ENCODE measurements at places on chromosomes 3 and 15.

GRCh38 chr3:43213631-43214030 is 72.7 kb upstream of the SNRK start:
- no peak for DNase-seq

DNA sequence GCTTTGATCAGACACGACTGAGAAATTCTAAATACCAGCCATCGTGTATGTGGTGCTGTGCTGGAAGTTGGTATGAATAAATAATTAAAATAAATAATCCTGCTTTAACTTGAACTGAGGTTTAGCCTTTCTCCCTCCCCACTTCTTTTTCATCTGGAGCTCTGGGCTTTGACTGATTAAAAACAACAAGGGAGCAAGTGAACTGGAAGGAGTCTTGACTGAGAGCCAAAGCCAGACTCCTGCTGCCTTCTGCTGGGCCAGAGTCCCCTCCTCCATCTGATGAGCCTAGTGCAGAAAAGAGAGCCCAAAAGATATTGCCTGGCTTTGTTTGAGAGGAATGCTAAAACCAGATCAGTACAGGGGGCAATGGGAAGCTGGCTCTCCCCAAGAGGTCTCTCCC is 96.0 kb downstream of the CCNL1 start:
- no peak for DNase-seq

DNA sequence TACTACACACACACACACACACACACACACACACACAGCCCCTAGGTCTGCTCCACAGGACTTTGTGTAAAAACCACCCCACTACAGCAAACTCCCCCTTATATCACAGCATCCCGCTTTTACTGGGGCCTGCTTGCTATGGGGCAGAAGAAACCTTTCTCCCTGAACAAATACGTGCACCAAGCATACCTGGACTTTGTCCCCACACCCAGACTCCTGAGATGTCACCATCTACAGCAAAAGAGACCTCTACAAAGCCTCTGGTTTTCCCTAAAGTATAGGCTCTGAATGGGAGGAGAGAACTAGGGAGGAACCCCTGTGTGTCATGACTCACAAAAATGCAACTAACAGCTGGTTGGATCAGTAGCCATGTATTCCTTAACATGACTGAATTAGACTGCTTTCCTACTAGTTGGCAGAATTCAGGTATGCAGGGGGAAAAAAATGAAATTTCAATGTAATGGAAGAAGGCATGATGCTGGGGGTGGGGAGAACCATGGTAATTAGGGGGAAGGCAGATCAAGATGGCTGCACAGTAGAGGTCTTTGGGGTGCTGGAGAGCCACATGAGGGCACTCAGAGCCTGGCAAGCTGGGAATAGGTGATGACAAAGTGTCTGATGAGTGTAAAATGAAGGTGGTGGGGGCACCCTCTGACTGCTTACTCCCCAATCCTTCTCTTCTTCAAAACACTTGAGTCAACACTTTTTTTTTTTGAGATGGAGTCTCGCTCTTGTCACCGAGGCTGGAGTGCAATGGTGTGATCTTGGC is 45.9 kb downstream of the DAPK2 start:
- no peak for DNase-seq

GRCh38 chr3:10529809-10530208 is 24.4 kb upstream of the ATP2B2 start:
- no peak for DNase-seq

DNA sequence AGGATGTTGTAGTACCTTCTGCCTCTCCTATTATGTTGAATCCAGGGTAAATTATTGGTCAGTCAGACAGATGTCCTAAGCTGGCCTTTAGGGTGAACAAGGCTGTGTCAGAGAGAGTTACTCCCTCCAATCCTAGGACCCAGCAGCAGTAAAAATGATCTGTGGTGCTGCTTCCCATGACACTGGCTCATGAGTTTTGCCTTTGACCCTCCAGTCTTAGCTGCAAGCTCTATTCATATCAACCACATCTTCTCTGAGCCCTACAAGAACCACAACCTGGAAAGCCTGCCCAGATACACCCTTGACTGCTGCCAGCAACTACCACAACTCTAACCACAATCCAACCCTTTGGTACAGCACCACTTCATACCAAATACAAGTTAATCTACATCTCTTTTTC is 27.2 kb upstream of the PHLDB2 start:
- DNase-seq, result no peak

DNA sequence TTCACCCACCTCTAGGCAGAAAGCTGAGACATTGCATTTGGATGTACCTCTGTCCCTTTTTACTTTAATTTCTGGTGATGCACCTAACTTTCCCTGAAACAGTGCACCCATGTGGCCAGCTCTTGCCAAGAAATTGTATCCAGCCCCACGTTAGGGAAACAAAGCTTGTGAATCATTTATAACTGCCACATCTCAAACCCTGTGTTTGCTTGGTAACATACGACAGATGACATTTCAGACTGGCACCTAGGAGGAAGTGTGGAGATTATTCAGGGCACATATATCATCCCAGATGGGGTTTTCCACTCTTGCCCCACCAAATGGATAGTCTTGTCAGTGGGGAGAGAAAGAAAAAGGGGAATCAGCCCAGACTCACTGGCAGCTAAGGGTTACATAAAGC is 2.1 kb downstream of the CYB561D2 start:
- no peak for DNase-seq

DNA sequence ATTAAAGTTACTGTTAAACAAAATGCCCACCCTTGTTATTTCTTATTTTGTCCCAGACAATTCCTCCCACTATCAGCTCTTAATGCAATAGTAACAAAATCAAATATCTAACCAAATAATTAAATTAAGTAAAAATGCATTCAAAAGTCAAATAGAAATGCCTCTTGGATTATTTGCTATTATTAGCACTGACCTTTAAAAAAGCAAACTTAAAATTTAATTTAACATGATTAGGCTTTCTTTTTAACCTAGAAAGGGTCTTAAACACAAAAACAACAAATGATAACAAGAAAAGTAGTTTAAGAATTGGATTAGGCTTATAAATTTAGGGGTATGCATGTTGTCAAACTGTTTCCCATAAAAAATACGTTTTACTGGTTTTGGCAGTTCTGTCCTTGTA is 159.8 kb downstream of the CBLB start:
- DNase-seq, result no peak

- no peak for DNase-seq
These were observed 464 bp downstream of the GABRG3 start for GRCh38 chr15:26971271-26972018.

GRCh38 chr15:72835294-72835890 is 51.8 kb upstream of the ADPGK start:
- no peak for DNase-seq

GRCh38 chr3:30184091-30184810 is 422.1 kb upstream of the TGFBR2 start:
- no peak for DNase-seq

DNA sequence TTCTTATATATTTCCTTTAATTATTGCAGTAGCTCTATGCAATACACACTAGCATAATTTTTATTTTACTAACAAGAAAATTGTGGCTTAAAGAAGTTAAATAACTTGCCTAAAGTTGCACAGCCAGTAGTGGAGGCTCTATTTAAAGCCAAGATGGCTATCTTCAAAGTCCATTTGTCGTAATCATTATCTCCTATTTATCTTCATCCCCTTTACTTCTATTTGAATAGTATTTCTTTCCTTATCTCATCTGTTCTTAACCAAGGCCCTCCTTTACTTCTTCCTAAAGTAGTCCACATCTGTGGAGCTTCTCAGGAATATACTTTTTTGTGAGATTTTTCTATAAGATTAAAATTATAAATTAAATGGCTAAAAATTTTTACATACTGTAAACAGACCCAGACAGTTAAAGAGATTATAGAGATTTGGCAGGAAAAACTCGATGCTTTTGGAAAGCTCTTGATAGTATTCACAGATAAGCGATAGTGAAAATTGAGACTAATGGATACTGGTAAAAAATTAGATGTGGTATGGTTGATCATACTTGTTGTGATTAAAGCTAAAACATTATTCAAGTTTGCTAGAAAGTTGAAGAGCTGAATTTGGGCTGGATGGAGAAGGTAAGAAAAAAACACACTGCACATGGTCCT is 129.2 kb downstream of the ZNF609 start:
- no peak for DNase-seq

All from fibroblast of skin of left quadriceps (primary cell).